ENCODE measurements at places on chromosomes 6 and 20. TPM values are rescaled to one million over a fixed set of nuclear protein-coding genes. Genes with fewer than 3 reads are reported as not detected.
A peak's percentile ranks its signal among the peaks of the same experiment; 100 is the strongest.

DNA sequence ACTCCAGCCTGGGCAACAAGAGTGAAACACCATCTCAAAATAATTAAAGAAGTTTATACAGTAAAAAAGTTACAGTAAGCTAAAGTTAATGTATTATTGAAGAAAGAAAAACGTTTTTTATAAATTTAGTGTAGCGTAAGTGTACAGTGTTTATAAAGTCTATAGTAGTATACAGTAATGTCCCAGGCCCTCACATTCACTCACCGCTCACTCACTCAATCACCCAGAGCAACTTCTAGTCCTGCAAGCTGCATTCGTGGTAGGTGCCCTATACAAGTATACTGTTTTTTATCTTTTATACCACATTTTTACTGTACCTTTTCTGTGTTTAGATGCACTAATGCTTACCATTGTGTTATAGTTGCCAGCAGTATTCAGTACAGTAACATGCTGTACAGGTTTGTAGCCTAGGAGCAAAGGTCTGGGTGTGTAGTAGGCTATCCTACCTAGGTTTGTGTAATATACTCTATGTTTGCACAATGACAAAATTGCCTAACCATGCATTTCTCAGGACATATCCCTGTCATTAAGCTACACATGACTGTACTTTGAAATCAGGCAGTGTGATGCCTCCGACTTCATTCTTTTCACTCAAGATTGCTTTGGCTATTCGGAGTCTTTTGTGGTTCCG is 16.7 kb downstream of the MGME1 start:
- peak; percentile 62 for DNase-seq

- DNase-seq, result no peak
Measured at GRCh38 chr20:37316116-37316774, 26.8 kb downstream of the MANBAL start.

SPTLC3 gene
- total RNA-seq, result 9.7 TPM

GRCh38 chr6:35503534-35503933 is 6.7 kb upstream of the TEAD3 start:
- no peak for DNase-seq

- no peak for DNase-seq
Measured at GRCh38 chr6:100138346-100139022, 144.5 kb upstream of the MCHR2 start.

GRCh38 chr6:75719133-75719532 is 29.9 kb upstream of the MYO6 start:
- DNase-seq, result no peak

ZBTB12 gene
- total RNA-seq, result 3.4 TPM

DNA sequence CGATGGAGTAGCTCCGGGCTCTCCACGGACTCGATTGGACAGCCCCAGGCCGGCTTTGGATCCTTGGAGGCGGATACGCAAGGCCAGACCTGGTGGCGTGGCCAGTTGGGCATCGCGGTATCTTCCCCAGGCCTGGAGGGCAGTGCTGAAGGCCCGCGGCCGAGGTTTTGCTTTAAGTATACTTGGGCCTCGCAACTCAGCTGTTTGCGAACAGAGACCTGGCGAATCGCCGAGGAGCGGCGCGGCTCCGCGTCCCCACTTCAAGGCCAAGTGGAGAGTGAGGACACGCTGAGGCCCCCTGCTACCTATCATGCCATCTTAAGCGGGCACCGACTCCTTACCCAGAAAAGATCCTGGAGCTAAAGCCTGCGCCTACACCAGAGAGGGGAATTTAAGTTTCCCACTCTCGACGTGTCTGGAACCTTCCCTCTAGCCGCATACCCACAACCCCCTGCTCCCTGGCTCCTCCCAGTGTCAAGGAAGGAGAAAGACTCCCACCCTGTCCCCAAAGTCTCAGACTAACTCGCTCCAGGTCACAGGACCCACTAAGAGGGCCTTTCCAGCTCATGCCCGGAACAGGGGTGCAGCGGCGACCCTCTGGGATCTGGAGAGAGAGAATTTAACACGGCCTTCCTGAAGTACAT is 4.1 kb downstream of the LINC00237 start:
- peak; percentile 34 for DNase-seq

TRIM31 gene
- total RNA-seq, result 182 TPM

MYLK4 gene
- 0.43 TPM for total RNA-seq

RSPO3 gene
- 1.5 TPM for total RNA-seq

DNA sequence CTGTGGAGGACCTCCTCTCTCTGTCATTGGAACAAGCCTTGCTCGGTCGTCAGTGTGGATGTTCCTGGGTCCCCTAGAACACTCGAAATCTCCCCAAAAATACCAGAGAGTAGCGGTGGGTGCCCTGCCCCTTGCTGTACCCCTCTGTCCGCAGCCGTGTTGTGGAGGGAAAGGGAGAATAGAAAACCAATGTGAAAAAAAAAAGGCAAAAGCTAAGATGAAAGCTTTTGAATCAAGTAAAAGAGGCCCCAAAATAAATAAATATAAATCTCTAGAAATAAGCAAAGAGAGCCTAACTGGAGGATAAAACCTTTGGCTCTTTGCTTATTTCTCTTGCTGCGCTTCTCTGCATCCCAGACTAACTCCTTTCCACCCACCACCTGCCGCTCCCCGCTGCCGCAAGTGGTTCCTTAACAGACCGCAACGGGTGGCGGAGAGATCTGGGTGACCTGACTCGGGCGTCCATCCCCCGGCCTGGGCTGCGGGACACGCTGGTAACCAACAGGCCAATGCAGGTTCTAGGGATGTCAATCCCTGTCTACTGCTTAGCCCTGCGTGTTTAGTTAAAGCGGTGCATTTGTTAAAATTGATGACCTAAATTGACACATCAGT is 110.0 kb downstream of the GPX5 start:
- DNase-seq, result no peak

- no peak for DNase-seq
Measured at GRCh38 chr20:63196768-63197470, 19.0 kb downstream of the YTHDF1 start.

GRCh38 chr6:73088138-73088813 is 137.0 kb downstream of the KHDC1L start:
- DNase-seq, result no peak

DNA sequence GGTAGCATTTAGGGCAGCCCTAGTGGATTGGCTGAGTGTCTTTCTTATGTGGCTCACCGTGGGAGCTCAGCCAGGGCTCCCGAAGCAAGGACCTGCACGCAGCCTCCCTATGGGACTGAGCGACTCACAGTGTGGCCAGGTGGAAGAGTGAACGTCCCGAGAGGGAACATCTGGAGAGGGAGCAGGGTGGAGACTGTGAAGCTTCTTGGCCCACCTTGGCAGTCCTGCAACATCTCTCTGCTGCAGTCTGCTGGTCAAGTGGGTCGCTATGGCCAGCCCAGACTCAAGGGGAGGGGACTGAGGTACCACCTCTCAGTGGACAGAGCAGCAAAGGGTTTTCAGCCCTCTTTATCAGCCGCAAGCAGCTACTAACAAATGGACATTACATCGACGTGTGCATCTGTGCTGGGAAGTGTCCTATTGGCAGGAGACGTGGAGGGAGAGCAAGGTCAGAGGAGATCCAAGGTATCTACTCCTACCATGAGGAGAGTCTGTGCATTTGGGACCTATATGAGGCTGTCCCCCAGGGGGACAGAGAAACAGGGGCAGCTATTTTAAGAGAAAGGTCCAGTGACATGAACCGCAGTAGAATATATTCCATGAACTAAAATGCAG is 49.0 kb upstream of the NXT1 start:
- no peak for DNase-seq

DNA sequence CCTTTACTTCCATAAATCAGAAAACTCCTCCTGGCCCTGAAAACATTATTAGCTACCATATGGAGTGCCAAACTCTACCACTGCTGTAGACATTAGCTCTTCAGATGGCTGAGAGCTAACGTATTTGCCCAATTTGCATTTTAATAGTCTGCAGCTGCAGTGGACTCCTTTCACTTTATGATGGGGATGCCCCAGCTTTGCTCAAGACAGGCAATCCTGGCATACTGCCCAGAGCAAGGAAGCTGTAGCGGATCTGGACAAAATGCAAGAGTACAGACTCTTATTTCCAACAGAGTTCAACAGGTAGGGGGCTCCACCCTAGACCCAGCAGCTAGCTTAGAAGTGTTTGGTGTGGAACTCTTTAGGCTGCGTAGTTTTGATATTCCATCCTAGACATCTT is 246.7 kb downstream of the FOXC1 start:
- DNase-seq, result no peak

KHDC1L gene
- total RNA-seq, result not detected

- no peak for DNase-seq
Measured at GRCh38 chr6:3312604-3313231, 54.0 kb downstream of the PSMG4 start.

DNA sequence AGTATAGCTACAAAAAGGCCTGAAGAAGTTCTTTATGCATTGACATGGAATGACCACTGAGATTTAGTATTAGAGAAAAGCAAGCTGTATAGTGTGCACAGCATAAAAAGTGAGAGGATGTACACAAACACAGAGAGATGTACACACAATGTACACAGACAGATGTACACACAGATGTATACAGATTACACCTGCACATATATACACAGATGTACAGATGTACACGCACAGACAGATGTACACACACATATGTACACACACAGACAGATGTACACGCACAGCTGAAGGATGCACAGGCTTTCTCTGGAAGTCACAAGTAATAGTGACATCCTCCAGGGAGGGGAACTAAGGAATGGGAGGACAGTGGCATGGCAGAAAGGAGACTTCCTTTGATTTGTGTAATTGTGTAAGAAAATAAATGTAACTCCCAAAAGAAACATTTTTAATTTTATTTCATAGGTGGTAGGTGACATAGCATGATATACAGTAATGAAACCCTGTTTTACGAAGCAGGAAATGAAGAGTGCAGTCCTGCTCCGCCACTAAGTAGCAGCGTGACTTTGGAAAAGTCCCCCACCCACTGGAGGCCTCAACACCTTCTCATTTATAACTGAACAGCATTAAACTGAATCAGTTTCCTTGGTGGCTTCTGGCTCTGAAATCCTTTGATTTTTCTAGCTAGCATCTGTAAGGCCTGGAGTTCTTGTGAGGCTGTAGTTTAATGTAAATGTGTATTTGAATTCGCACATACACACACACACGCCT is 14.1 kb downstream of the NFATC2 start:
- no peak for DNase-seq

COL21A1 gene
- total RNA-seq, result 20.5 TPM

DNA sequence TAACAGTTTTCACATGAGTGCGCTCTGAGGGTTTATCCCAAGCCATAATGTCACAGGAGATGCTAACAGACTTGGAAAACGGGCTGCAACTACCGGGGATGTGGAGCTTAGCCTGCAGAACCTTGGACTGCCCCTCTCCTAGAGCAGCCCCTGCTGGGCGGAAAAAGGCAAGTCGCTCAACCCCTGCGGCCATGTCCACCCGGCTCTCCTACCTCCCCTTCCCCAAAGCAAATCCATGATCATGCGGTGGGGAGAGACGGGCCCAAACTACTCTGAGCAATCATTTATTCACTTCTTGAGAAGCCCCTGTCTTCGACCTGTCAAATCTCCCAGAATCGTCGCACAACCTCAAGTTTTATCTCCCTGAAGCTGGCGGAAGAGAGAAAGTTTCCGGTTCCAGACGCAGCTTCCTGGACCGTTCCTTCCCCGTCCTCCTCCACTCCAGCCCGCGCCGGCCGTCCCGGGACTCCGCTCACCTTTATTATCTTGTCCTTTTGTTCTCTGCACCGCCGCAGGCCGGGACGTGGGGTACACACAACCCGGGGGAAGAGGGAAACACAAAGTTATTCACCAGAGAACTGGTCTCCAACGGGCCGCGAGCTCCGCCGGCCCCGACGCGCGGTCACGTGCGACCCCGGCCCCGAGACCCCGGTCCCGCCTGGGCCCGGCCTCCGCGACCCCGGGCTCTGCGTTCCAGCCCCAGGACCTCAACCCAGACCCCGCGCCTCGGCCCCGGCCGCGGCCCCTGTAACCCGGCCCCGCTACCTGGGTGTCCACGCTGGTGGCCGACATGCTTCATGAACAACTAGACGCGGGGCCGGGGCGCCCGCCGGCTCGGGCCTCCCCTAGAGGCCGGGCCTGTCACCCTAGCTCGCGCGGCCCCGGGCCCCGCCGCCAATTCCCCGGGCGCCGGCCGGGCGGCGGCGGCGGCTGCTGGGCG is 560 bp downstream of the YTHDF1 start:
- DNase-seq, result no peak

GRCh38 chr6:148840256-148840655 is 93.4 kb downstream of the UST start:
- DNase-seq, result no peak

DNA sequence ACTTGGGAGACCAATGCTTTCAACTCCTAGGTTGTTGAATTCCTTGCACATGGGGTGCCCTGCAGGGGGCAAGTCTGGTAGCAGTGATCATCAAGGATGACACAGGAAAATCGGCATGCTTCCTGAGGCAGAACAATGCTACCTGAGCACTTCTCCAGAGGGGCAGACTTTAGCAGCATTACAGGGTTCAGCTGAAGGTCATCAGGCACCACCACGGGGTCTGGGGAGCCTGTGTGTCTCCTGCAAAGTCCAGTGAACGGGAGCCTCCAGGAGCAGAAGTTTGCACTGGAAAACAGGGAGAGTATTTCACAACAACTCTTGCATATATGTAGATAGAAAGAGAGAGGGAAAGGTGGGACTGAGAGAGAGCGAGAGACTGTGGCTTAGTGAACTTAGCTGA is 10.2 kb downstream of the VSX1 start:
- no peak for DNase-seq

DNA sequence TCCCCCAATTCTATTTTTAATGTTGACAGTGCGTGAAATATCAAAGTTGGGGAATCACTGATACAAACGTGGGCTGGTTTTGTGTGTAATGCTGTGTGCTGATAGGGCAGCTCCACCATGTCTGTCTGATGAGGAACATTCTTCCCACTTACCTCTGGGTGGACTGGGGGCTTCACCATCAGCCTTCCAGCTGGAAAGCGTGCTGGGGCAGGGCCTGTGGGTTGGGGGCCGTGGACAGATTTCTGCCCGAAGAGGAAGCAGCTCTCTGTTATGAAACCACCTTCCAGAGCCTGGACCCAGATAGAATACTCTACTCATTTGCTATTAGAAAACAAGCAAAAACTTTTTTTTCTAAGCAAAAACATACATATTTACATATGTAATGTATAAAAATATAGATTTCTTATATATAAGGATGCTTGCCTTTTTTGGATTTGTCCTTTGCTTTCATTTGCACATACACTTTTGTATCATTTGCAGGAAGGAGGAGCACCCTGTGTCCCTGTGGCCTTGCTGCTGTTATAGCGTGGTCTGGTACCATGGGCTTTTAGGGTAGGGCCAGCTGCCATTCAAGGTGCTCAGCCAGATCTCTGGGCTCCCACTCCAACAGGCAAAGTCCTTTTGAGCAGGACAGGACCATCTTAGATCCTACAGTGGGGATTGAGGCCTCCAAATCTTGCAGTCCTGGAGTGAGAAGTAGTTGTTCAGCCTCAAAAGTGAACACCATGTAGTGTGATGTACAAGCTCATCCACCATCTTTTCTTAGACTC is 48.1 kb downstream of the DUSP22 start:
- DNase-seq, result no peak

HMGCLL1 gene
- total RNA-seq, result 1.0 TPM

DNA sequence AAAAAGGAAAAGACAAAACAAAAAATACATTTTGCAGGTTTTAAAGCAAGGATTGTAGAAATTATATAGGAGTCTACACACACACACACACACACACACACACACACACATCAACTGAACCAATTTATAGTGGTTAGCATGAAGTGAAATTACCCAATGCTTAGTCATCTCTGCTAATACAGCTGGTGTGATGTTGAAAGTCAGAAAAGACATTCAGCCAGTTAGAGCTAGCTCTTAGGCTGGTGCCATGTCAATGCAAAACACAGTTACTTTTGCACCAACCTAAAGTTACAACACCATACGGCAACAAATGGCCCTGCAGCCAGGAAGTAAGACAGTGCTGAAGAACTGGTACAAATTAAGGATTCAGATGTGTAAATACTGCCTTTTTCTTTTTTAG is 15.2 kb downstream of the FAM210B start:
- DNase-seq, result no peak
